Calu3 (cell line): ENCODE measurements at places on chromosomes 7 and 10. TPM values are rescaled to one million over a fixed set of nuclear protein-coding genes. Genes with fewer than 3 reads are reported as not detected.
A peak's percentile ranks its signal among the peaks of the same experiment; 100 is the strongest.

DNA sequence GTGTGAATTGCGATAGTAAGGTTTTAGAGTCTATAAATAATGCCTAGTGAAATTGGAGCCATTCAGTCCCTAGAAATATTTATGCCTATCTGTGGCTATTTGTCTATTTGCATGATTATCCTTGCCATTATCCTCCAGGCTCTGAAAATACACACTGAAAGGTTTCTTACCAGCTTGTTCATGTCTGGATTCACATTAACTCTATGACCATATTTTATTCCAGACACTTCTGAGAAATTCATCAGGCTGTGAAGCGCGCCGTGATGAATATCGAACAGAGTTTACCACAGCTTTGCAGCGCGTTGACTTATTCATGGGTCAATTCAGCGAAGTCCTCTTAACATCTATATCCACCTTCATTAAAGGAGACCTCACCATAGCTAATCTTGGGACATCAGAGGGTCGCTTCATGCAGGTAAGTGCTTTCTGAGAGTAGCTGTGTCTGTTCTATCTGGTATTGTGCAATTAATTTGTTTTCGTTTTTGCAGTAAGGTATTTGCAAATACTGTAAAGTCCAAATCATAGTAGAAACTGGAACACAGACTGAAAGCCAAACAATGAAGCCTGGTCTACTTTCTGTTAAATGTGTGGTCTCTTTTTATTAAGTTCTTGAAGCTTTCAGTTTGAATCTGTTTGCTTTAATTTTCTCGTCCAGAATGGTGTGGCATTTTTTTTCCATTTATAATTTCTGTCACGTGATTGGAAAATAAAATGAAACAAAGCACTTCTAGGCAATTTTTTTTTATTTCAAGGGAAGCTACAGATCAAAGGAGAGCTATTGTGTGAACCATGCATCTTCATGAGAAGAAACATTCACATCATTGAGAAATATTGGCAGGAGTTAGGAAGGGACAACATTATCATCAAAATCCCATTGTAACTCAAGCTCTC, 59.7 kb downstream of the MET start:
- H3K27me3 ChIP-seq, result no peaks in the 10 kb centered on the region
- peaks cover 24% of the 10 kb centered on the region for H3K36me3 ChIP-seq
- no peak for DNase-seq

DNA sequence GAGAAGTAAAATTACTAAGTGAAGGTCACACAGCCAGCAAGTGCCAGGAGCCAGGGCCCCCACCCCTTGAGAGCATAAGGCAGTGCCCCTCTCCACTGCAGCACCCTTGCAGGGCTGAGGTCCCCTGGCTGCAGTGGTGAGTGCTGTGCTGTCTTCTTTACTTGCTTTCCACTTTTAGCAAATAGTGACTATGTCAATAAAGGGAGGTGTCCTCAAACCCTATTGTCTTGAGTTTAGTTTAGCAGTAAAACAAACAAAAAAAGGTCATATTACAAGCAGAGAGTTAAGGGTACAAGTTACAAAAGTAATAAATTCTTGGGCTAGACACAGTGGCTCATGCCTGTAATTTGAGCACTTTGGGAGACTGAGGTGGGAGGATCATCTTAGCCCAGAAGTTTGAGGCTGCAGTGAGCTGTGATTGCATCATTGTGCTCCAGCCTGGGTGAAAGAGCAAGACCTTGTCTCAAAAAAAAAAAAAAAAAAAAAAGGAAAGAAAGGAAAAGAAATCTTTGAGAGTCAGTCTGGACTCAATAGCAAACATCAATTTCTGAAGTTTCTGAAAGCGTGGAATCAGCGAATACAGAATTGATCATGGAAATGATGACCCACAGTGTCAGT, 39.0 kb upstream of the KIF5B start:
- H3K27ac ChIP-seq, result no peak overlapping the region
- H3K36me3 ChIP-seq, result no peaks in the 10 kb centered on the region
- DNase-seq, result no peak
- H3K4me1 ChIP-seq, result peaks cover 7% of the 10 kb centered on the region
- no peak overlapping the region for H3K4me3 ChIP-seq

The ACHE gene
- 3.2 and 11.3 TPM in 2 replicates for total RNA-seq

DNA sequence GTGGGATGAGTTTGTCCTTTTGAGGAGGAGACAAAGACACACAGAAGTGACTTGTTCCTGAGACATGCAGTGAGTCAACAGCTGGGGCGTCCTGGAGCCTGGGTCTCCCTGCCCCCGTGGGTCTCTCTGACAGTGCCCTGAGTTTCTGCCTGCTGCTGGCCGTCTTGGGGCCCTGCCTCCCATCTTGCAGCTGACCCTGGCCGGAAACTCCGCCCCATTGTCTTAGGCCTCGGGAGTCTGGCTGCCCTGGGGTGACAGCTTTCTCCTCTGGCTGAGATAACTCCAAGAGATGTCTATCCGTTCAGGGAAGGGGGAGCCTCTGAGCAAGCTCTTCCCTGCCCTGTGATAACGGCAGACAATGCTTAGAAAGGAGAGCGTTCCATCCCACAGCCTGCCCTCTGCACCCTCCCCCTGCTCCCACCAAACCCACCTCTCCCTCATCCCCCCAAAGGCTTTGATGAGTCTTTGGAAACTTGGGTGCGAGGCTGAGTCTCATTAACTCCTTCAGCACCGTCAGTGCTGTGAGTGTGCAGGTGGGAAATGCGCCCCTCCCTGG, 69.5 kb upstream of the PODXL start:
- peak; percentile 19 for DNase-seq
- no peak overlapping the region for H3K4me3 ChIP-seq
- no peak overlapping the region for H3K27ac ChIP-seq
- H3K27me3 ChIP-seq, result peaks cover 9% of the 10 kb centered on the region
- no peaks in the 10 kb centered on the region for H3K36me3 ChIP-seq
- peaks cover 9% of the 10 kb centered on the region for H3K4me1 ChIP-seq

The GIMAP1 gene
- not detected in 2 replicates for total RNA-seq

The EN2 gene
- 3.2 TPM in 2 replicates for total RNA-seq

DNA sequence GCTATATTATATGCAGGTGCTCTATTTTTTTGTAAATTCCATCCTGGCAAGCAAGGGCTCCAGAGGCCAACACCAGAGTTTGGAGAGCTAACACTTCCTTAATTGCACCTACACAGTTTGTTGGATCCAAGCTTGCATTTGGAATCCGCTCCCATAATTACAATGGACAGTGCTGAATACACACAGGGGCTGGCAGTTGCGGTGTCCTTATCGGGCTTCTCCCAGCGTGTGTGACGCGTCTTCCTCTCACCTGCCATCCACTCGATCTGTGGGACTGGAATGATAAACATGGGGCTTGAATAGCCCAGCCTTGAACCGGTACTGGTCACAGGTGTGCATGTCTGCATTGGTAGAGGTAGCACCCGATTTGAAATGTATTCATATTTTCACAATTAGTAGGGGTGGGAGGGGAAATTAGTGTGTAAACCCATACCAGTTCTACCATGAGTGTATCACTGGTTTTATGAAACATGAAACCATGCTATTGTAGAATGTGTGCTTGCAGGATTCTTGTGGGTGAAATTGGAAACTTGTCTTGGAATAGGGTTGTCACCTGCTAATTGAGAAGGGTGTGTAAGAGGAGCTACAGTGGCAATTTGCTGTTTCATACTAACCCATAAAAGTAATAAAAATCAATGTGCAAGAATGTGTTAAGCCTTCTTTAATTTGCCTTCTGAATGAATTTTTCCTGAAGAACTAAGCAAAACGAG, 316.5 kb downstream of the WDR11 start:
- no peaks in the 10 kb centered on the region for H3K36me3 ChIP-seq
- peaks cover 14% of the 10 kb centered on the region for H3K4me1 ChIP-seq
- H3K27me3 ChIP-seq, result no peaks in the 10 kb centered on the region
- DNase-seq, result no peak

DNA sequence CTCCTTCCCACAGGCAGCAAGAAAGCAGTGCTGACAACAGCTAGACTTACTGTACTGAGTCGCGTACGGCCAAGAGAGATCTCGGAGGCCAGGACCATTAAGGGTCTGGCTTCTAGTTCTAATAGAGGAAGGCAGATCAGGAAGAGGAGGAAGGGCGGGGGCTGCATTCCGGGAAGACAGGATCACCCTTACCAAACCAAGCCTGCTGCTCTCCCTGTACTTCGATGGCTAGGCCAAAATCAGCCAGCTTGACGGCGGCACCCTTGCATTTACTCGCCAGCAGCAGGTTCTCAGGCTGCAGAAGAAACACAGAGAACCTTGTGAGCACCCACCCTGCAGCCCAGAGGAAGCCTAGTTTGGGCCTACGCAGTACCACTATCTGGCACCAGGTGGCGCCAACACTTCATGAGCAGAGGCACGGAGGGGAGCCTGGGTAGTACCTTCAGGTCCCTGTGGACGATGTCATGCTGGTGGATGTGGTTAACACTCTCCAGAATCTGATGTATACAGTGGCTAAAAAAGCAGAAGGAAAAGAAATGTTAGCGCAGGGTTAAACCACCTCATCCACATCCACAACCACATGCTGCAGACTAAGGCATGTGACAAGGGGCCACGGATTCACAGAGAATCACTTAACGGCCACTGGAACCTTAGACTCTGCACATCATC, 25.4 kb downstream of the CAMK2G start:
- peak; percentile 91 for DNase-seq
- H3K27me3 ChIP-seq, result no peaks in the 10 kb centered on the region
- H3K4me3 ChIP-seq, result no peak overlapping the region
- H3K27ac ChIP-seq, result no peak overlapping the region
- H3K36me3 ChIP-seq, result peaks cover 50% of the 10 kb centered on the region
- peaks cover 1% of the 10 kb centered on the region for H3K4me1 ChIP-seq

The AKR1D1 gene
- total RNA-seq, result not detected in 2 replicates

The FGFBP3 gene
- total RNA-seq, result 1.9 and 2.1 TPM in 2 replicates

The CD36 gene
- not detected in 2 replicates for total RNA-seq

GRCh38 chr7:148715027-148715426, 16.3 kb downstream of the CUL1 start:
- peaks cover 6% of the 10 kb centered on the region for H3K36me3 ChIP-seq
- H3K4me3 ChIP-seq, result no peak overlapping the region
- no peaks in the 10 kb centered on the region for H3K27me3 ChIP-seq
- no peak overlapping the region for H3K27ac ChIP-seq
- no peak for DNase-seq

The SSC4D gene
- 0.51 TPM in 1 of 2 replicates, not detected in the other for total RNA-seq

DNA sequence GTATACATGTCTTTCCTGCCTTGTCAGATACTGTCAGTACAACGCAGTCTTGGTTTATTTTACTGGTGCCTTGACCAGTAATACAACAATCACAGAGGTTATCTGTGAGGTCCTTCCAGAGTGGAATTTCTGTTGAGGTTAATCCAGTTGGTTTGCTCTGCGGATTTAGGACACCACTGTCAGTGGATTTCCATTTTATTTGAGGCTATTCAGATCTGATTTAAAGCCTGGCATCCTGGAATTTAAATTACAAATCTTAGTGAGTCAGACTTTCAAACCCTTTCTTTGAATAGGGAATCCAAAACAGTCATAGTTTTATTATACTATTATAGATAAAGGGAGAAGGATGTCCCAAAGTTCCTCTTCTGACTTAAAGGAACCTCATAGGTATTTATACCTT, 40.5 kb downstream of the ANLN start:
- no peaks in the 10 kb centered on the region for H3K27me3 ChIP-seq
- DNase-seq, result no peak
- H3K4me1 ChIP-seq, result no peaks in the 10 kb centered on the region
- H3K4me3 ChIP-seq, result no peak overlapping the region

GRCh38 chr10:51619365-51619764, 80.0 kb downstream of the CSTF2T start:
- no peaks in the 10 kb centered on the region for H3K36me3 ChIP-seq
- no peaks in the 10 kb centered on the region for H3K27me3 ChIP-seq
- H3K4me1 ChIP-seq, result no peaks in the 10 kb centered on the region

GRCh38 chr7:80763289-80763688, 124.8 kb downstream of the CD36 start:
- no peak for DNase-seq
- no peaks in the 10 kb centered on the region for H3K27me3 ChIP-seq
- H3K27ac ChIP-seq, result no peak overlapping the region
- H3K4me3 ChIP-seq, result no peak overlapping the region
- no peaks in the 10 kb centered on the region for H3K36me3 ChIP-seq

The SLC13A4 gene
- not detected in 2 replicates for total RNA-seq
